Liver (tissue), 10 donors: ENCODE measurements at places on chromosomes 16 and 17.

DNA sequence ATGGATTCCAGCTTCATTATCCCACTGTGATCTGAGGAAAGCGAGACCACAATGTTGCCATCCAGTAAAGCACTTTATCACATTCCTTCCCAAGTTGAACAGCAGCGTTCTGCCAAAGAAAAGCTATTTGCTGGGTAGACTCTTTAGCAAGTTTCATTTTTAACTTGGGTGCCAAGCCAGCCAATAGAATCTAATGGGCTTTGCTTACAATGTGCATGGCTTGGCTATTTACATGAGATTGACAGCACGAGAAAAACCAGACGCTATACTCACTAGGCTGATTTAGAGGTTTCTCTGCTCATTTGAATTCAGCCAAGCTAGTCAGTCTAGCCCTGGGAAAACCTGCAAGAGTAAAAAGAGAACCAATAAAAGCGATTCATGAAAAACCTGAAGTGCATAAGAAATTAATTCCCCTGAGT, 108.9 kb downstream of the CDH13 start:
- H3K27ac ChIP-seq, result no peak overlapping the region
- no peak overlapping the region for H3K4me3 ChIP-seq
- no peaks in the 10 kb centered on the region for H3K36me3 ChIP-seq
- DNase-seq, result no peak
- H3K4me1 ChIP-seq, result peaks cover 1% of the 10 kb centered on the region
- no peaks in the 10 kb centered on the region for H3K27me3 ChIP-seq

DNA sequence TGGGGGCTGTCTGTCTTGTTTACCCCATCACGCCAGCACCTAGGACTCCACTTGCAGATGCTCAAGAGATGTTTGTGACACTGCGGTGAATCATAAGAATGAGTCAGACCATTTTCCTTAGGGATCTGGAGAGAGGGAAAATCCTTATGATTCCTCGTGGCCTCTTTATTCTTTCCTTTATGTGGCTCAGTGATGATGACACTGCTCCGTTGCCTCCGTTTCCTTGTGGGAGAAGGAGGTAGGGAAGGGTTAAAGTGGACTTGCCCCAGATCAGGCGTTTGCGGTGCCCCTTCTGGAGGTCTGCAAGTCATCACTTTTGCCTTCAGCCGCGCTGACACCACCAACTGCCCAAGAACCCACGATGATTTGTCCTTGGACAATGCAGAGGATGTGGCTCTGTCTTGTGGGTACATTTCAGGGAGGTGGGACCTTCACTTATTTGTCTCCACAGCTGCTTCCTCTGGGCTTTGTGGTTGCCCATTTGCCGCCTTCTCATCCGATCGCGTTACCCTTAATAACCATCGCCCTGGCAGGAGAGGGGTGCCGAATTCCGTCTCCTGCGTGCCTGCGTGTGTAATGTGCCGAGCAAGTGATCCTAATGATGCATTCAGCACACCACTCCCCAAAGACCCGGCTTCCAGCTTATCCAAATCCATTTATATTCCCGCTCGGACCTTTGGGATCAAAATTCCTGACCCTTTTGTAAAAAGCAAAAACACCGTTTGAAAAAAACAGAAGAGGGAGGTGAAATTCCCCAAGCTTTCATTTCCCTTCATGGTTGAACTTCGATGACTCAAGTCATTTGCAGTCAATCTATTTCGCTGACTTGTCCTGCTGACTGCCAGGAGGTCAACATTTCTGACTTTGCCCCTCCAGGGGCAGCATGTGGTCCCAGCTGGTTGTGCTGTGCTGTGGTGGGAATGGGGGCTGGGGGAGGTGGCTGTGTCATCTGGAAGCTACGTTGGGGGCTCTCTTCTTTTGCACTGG, 87.2 kb upstream of the IRX3 start:
- DNase-seq, result no peak
- no peaks in the 10 kb centered on the region for H3K36me3 ChIP-seq
- H3K4me3 ChIP-seq, result no peak overlapping the region
- H3K27ac ChIP-seq, result no peak overlapping the region

GRCh38 chr16:81615411-81615810, 163.7 kb upstream of the PLCG2 start:
- H3K4me1 ChIP-seq, result peaks cover 4% of the 10 kb centered on the region
- DNase-seq, result no peak
- H3K27ac ChIP-seq, result no peak overlapping the region
- H3K27me3 ChIP-seq, result no peaks in the 10 kb centered on the region
- peaks cover 6% of the 10 kb centered on the region for H3K36me3 ChIP-seq
- H3K4me3 ChIP-seq, result no peak overlapping the region

- peaks cover 21% of the 10 kb centered on the region for H3K4me1 ChIP-seq
- peaks cover 10% of the 10 kb centered on the region for H3K27me3 ChIP-seq
- no peak overlapping the region for H3K4me3 ChIP-seq
- no peak overlapping the region for H3K27ac ChIP-seq
- no peak for DNase-seq
Measured at GRCh38 chr17:60145006-60145935, 4.5 kb upstream of the CA4 start.

DNA sequence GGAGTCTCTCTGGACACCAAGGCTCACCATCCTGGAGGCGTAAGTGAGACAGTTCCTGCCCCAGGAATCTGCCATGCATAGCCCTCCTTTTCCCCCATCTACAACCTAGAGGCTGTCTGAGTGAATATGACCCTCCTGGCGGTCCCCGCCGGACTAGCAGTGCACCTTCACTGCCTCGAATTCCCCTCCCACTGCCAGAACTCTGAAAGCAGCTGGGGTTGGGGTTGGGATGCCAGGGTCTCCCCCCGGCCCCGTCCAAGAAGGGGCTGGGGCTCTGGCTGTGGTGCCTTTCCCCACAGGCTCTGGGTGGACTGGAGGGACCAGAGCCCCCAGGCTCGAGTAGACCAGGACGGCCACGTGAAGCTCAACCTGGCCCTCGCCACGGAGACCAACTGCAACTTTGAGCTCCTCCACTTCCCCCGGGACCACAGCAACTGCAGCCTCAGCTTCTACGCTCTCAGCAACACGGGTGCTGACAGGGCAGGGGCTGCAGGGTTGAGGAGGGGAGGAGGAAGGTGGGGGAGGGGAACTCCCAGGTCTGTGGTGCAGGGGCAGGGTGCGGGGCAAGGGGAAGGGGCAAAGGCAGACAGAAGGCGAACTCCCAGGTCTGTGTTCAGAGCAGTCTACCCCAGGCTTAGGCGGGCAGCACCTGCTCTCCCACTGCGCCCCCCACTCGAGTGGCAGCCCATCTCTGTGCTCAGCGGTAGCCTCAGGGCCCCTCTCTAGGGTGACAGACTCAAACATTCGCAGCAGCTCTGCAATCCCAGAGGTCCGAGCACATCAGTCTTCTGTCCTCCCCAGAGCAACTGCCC, 1.2 kb downstream of the ZACN start:
- H3K36me3 ChIP-seq, result peaks cover 22% of the 10 kb centered on the region
- no peak overlapping the region for H3K27ac ChIP-seq
- peaks cover 4% of the 10 kb centered on the region for H3K4me1 ChIP-seq
- no peak overlapping the region for H3K4me3 ChIP-seq
- DNase-seq, result no peak
- peaks cover 16% of the 10 kb centered on the region for H3K27me3 ChIP-seq

- H3K27me3 ChIP-seq, result peaks cover 13% of the 10 kb centered on the region
- H3K4me3 ChIP-seq, result no peak overlapping the region
- no peaks in the 10 kb centered on the region for H3K36me3 ChIP-seq
- no peak overlapping the region for H3K27ac ChIP-seq
- no peak for DNase-seq
Measured at GRCh38 chr17:43897831-43898230, 9.5 kb downstream of the MPP2 start.

DNA sequence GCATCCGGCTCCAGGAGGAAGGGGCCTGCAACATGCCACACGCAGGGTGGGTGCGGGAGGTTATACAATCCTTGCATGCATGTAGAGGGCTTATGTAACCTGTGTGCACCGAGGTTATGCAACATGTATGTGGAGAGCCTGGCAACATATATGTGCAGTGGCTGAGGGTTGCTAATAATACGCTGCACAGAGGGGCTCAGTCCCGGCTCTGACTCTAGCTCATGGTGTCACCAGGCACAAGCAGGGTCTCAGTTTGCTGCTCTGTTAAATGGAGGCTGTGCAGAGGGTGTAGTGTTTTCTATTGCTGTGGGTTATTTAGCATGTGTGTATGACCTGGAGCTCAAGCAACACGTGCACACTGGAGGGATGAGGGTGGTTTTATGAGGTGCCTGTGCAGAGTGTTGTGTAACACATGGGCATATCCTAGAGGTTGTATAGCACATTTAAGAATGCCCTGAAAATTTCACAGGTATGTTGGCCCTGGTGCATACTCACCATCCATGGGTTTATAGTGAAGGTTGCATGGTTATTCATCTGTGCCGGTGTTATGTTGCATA, 13.3 kb downstream of the THRA start:
- no peaks in the 10 kb centered on the region for H3K36me3 ChIP-seq
- H3K27ac ChIP-seq, result peak overlapping the region; percentile 39
- no peaks in the 10 kb centered on the region for H3K27me3 ChIP-seq
- no peak overlapping the region for H3K4me3 ChIP-seq
- H3K4me1 ChIP-seq, result peaks cover 38% of the 10 kb centered on the region

DNA sequence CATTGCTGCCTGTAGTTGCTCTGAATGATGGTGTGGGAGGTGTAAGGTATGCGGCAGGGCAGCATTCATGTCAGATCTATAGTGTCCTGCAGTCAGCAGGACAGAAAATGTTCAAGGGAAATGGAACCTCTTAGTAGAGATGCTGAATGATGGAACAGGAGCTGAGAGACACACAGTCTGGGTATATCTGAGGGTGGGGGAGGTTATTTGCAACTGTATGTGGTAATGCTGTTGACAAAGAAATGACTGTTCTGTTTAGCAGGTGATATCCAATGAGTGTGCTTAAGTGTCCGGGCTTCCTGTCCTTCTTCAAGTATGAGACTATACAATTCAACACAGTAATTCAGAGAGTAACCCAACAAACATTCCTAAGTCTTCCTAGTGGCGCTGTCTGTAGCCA, 46.6 kb downstream of the STH start:
- peaks cover 40% of the 10 kb centered on the region for H3K36me3 ChIP-seq
- H3K27me3 ChIP-seq, result no peaks in the 10 kb centered on the region
- no peak overlapping the region for H3K4me3 ChIP-seq
- DNase-seq, result no peak
- H3K4me1 ChIP-seq, result peaks cover 11% of the 10 kb centered on the region

DNA sequence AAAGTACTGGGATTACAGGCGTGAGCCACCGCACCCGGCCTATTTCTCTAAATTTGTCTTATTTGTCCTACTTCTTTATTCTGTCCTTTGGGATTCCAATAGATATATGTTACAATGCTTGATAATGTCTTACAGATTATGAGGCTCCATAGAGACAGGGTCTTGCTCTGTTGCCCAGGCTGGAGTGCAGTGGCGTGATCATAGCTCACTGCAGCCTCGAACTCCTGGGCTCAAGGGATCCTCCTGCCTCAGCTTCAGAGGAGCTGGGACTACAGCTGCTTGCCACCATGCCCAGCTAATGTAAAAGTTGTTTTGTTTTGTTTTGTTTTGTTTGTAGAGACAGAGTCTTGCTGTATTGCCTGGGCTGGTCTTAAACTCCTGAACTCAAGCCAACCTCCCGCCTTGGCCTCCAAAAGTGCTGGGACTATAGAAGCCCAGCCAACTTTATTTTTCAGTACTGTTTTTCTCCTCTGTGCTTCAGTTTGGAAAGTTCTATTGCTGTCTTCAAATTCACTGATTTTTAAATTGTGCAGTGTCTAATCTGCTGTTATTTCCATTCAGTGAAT, 10.3 kb downstream of the ANKRD13B start:
- H3K4me1 ChIP-seq, result no peaks in the 10 kb centered on the region
- DNase-seq, result no peak
- H3K27me3 ChIP-seq, result no peaks in the 10 kb centered on the region
- no peaks in the 10 kb centered on the region for H3K36me3 ChIP-seq

DNA sequence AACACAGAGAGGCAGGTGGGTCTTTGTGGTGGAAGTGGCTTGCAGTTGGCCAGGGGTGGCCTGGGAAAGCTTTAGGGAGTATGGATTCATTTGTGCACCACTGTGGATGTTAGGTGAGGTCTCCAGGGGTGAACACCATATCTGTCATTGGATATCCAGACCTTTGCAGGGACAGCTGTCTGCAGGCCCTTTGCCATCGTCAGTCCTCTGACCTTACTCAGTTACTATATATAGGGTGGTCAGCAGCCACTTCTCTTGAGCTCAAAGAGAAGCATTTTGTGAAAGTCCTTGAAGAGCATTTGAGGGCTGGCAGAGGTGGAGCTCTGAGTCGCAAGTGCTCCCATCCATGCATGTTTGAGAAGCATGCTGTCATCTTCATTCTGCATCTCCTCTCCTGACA, 40.4 kb downstream of the TMEM11 start:
- no peaks in the 10 kb centered on the region for H3K27me3 ChIP-seq
- no peaks in the 10 kb centered on the region for H3K4me1 ChIP-seq
- H3K4me3 ChIP-seq, result no peak overlapping the region
- H3K27ac ChIP-seq, result no peak overlapping the region

GRCh38 chr17:41464682-41465081, 2.5 kb downstream of the KRT32 start:
- H3K27me3 ChIP-seq, result no peaks in the 10 kb centered on the region
- no peak for DNase-seq
- no peak overlapping the region for H3K27ac ChIP-seq

GRCh38 chr16:27769561-27770255, 219.8 kb downstream of the KATNIP start:
- H3K36me3 ChIP-seq, result peaks cover 20% of the 10 kb centered on the region
- no peaks in the 10 kb centered on the region for H3K4me1 ChIP-seq
- no peaks in the 10 kb centered on the region for H3K27me3 ChIP-seq

- H3K4me1 ChIP-seq, result no peaks in the 10 kb centered on the region
- H3K4me3 ChIP-seq, result no peak overlapping the region
- H3K27ac ChIP-seq, result no peak overlapping the region
- DNase-seq, result no peak
- no peaks in the 10 kb centered on the region for H3K27me3 ChIP-seq
Measured at GRCh38 chr17:77869665-77870132, 88.8 kb upstream of the TNRC6C start.

GRCh38 chr16:84156342-84156784, 11.3 kb downstream of the DNAAF1 start:
- no peaks in the 10 kb centered on the region for H3K4me1 ChIP-seq
- no peak for DNase-seq
- no peak overlapping the region for H3K4me3 ChIP-seq
- H3K36me3 ChIP-seq, result no peaks in the 10 kb centered on the region

- no peaks in the 10 kb centered on the region for H3K36me3 ChIP-seq
- H3K27ac ChIP-seq, result no peak overlapping the region
Measured at GRCh38 chr17:62825182-62825581, 17.1 kb upstream of the MARCHF10 start.
